ENCODE measurements at places on chromosomes 16 and 17.
A peak's percentile ranks its signal among the peaks of the same experiment; 100 is the strongest.

- DNase-seq, result no peak
Measured at GRCh38 chr16:49282690-49283375, 1.2 kb upstream of the CBLN1 start.

GRCh38 chr17:6713918-6714271, 726 bp upstream of the SLC13A5 start:
- DNase-seq, result no peak

GRCh38 chr16:674968-675883, at the start of gene RHBDL1:
RHBDL1 (plus strand) TSS chr16:675671; CDS start chr16:675791, 120 bp downstream.
- peak; percentile 6 for DNase-seq

DNA sequence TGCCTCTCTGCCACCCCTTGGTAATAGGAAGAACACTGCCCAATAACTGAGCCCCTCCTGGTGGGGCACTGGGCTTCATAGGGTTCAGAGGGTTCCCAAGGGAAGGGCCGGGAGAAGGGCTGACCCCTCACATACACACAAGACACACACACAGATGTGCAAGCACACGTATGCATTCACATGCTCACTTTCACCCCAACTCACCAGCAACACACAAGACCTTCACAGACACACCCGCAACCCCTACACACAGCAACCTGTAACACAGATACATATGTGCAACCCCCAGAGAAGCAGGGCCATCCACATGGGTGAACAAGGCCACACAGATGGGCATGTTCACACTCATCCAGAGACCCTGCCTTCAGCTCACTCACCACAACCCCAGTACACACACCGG, 225.1 kb downstream of the ZNF423 start:
- DNase-seq, result no peak

GRCh38 chr17:80968602-80969029, 23.0 kb upstream of the CHMP6 start:
- DNase-seq, result no peak

GRCh38 chr16:28277537-28278388, 14.6 kb upstream of the SBK1 start:
- peak; percentile 76 for DNase-seq

- no peak for DNase-seq
Measured at GRCh38 chr16:11151885-11152629, 103.9 kb downstream of the SOCS1 start.

DNA sequence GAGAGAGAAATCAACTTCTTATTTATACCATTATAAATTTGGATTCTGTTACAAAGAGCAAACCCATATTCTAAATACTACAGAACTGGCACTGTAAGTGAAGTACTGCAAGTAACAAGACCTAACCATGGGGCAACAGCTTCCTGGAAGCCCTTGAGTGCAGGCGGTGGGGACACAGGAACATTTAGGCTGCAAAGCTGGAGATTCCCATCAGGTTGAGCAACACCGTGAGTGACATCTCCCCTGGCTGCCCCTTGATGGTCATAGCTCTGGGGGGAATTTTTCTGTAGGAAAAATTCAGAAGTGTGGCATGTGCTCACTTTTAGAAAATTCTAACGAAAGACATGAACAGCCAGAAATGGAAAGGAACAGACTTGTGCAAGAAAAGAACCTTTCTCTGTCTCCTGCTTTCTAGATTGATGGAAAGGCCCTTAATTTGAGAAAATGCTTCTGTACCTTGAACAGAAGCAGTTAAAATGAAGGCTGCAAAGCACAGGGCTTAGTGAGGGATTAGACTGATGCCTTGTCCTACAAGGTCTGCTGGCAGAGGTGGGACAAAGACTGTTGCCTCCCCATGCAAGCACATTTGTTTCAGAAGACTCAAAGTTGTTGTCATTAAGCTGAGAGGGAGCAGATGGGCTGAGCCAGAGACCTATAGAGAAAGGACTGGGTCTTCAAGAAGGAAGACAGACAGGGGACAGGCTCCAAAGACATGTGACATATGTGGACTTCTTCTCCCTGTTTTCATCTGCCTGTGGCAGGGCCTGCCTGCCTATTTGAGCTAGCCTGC, 380.8 kb downstream of the SLC39A11 start:
- DNase-seq, result peak; percentile 45

- peak; percentile 40 for DNase-seq
Measured at GRCh38 chr17:77323413-77324171, 182.8 kb downstream of the SEC14L1 start.

DNA sequence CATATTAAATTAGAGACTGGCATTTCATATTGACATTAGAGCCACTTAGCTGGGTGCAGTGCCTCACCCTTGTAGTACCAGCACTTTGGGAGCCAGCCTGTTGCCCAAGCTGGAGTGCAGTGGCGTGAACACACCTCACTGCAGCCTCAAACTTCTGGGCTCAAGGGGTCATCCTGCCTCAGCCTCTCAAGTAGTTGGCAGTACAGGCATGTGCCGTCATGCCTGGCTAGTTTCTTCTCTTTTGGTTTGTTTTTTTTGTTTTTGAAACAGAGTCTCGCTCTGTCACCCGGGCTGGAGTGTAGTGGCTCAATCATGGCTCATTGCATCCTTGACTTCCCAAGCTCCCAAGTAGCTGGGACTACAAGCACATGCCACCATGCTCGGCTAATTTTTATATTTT, 8.7 kb downstream of the PPM1E start:
- no peak for DNase-seq

DNA sequence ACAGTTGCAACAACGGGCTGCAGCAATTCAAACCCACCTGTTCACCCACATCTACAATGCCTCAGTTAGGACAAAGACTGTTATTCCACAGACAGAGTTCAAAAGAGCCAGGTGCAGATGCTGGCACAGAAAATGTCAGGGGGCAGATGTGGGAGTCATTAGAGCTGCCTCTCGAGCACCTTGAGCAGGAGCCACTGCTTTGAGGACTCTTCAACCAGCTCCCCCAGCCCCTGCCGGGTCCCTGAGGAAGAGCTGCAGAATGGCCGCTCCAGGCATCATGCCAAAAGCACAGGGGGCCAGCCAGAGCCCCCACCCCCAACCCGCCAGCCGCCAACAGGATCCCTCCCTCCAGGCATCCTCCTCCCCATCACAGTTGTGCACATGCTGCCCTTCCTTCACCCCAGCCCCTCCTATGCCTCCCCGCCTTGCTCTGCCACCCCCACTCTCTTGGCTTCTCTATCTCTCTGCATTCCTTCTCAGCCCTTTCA, 20.8 kb downstream of the C17orf67 start:
- DNase-seq, result no peak

- no peak for DNase-seq
Measured at GRCh38 chr17:41308918-41309359, at the start of gene KRTAP16-1. KRTAP16-1 (minus strand) TSS chr17:41309309; CDS start chr17:41309253, 56 bp downstream.

DNA sequence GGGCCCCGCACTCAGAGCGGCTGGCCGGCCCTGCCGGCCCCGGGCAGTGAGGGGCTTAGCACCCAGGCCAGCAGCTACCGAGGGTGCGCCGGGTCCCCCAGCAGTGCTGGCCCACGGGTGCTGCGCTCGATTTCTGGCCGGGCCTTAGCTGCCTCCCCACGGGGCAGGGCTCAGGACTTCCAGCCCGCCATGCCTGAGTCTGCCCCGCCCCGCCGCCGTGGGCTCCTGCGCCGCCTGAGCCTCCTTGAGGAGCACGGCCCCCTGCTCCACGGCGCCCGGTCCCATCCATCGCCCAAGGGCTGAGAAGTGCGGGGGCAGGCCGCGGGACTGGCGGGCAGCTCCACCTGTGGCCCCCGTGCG, 67.9 kb upstream of the AMZ2 start:
- DNase-seq, result no peak

- peak; percentile 35 for DNase-seq
Measured at GRCh38 chr16:68902969-68903345, 59.6 kb downstream of the TANGO6 start.

DNA sequence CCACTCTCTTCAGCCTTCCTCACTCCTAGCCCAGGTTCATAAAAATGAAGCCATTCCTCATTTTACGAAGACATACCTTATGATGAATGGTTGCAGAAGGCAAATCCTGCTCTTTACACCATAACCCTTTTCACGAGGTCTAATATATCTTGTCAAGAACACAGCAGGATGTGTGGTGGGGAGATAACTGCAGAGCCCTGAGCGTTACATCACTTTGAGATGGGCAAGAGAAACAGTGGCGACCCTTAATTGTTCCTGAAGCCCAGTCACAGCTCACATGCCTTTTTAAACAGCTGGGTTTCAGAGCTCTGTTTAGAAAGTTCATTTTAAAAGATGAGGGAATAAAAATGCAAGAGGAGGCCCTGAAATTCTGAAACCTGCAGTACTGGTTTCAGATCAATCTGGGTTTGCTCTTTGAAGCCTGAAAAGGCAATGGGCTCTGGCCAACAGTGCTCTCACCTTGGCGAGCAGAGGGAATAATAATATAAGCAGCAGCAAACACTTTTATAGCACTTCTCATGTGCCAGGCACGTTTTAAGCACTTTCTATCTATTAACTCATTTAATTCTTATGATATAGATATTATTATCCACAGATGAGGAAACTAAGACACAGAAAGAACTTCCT, 2.9 kb downstream of the FAM117A start:
- DNase-seq, result no peak

GRCh38 chr17:4340914-4341615, 25.4 kb downstream of the UBE2G1 start:
- DNase-seq, result no peak

- no peak for DNase-seq
Measured at GRCh38 chr17:47301161-47301560, 22.6 kb upstream of the EFCAB13 start.

- DNase-seq, result no peak
Measured at GRCh38 chr17:78300962-78301820, 58.7 kb downstream of the SOCS3 start.

- peak; percentile 88 for DNase-seq
Measured at GRCh38 chr16:2487903-2488531, 13.1 kb downstream of the TBC1D24 start.

- no peak for DNase-seq
Measured at GRCh38 chr16:67936124-67936879, at the start of gene PSMB10. PSMB10 (minus strand) TSS chr16:67936850; CDS start chr16:67936749, 101 bp downstream.

All from inflammatory macrophage treated with lipopolysaccharide for 4 hours (primary cell).